T-helper 17 cell (primary cell): ENCODE measurements at places on chromosomes 7 and 10. TPM values are rescaled to one million over a fixed set of nuclear protein-coding genes. Genes with fewer than 3 reads are reported as not detected.

The CXCL12 gene
- total RNA-seq, result not detected

The TAF3 gene
- 18.4 TPM for total RNA-seq

The MTERF1 gene
- total RNA-seq, result 15.4 TPM

The MEOX2 gene
- not detected for total RNA-seq

The FEZF1 gene
- total RNA-seq, result not detected

The ICA1 gene
- total RNA-seq, result 12.8 TPM

The PAPOLB gene
- total RNA-seq, result not detected

DNA sequence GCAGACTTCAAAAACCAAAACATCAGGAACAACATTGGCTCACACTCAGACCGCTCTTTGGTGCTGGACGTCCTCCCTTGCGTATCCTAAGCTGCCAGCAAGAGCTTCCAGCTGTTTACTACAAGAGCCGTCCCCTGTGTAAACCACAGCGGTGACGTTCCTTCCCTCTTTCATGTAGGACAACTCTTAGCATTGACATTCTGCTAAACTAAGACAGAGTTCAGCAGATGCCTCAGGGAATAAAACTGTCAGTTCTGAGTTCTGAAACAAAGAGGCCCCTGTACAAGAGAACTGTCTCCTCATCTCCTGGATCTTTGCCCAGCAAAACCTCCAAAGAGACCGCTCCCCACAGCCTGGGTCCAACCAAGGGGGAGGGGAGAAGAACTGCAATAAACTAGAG, 57.8 kb upstream of the OPALIN start:
- peaks cover 3% of the 10 kb centered on the region for H3K4me1 ChIP-seq
- DNase-seq, result no peak
- H3K27me3 ChIP-seq, result peaks cover 28% of the 10 kb centered on the region
- H3K36me3 ChIP-seq, result no peaks in the 10 kb centered on the region
- H3K4me3 ChIP-seq, result no peak overlapping the region
- no peak overlapping the region for H3K27ac ChIP-seq

- peak overlapping the region; percentile 47 for H3K27ac ChIP-seq
- peaks cover 11% of the 10 kb centered on the region for H3K36me3 ChIP-seq
- peaks cover 52% of the 10 kb centered on the region for H3K4me1 ChIP-seq
- H3K4me3 ChIP-seq, result peak overlapping the region; percentile 28
These were observed 39.7 kb upstream of the EPHB6 start for GRCh38 chr7:142815134-142815533.

- DNase-seq, result no peak
- H3K36me3 ChIP-seq, result no peaks in the 10 kb centered on the region
- no peak overlapping the region for H3K4me3 ChIP-seq
- H3K27me3 ChIP-seq, result peaks cover 6% of the 10 kb centered on the region
- H3K27ac ChIP-seq, result no peak overlapping the region
These were observed 90.3 kb upstream of the ZNF438 start for GRCh38 chr10:31121757-31122577.

- H3K4me3 ChIP-seq, result no peak overlapping the region
- H3K27me3 ChIP-seq, result peaks cover 10% of the 10 kb centered on the region
- H3K36me3 ChIP-seq, result no peaks in the 10 kb centered on the region
These were observed 79.6 kb downstream of the PCGF5 start for GRCh38 chr10:91299999-91300575.

DNA sequence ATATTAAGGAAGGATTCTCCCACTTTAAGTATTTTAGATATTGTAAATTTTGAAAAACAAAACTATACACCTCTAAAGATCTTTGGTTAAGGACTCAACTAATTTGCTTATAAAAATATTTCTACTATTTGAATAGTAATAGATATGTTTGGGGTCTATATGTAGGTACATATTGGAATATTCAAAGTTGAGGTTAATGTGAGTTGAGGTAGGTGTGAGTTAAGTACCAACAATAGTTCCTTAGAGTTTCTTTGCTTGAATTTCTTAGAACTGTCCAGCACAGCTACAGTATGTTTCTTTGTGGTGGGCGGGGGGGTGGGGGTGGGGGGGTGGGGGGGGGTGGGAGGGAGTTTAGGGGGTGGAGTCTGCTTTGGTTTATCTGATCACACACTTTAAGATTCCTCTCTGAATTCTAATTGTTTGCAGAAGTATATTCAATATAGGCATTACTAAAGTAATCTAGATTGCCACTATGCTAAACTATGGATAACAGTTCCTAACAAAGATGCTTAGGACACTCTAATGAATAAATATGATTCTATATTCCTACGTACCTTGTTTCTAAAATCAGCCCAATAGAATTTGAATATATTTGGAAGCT, 2.1 kb downstream of the GRM3 start:
- no peaks in the 10 kb centered on the region for H3K4me1 ChIP-seq
- H3K27me3 ChIP-seq, result peaks cover 25% of the 10 kb centered on the region
- no peak overlapping the region for H3K4me3 ChIP-seq

GRCh38 chr7:132290021-132290420, 286.2 kb downstream of the PLXNA4 start:
- H3K27me3 ChIP-seq, result peaks cover 32% of the 10 kb centered on the region
- peaks cover 2% of the 10 kb centered on the region for H3K36me3 ChIP-seq
- no peak overlapping the region for H3K4me3 ChIP-seq
- no peak overlapping the region for H3K27ac ChIP-seq
- H3K4me1 ChIP-seq, result no peaks in the 10 kb centered on the region

DNA sequence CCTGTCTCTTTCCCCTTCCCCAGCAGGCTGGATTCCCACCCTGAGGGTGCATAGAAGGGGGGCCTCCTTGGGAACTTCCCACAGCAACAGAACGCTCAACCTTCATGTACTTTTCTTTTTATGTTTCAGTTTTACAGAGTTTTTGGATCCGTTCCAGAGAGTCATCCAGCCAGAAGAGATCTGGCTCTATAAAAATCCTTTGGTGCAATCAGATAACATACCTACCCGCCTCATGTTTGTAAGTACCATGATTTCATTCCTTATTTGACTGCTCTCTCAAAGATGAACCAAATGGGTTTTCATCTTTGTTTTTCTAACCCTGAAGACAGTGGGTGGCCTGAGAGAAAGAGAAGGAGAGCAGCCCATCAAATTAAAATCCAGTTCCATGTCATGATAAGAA, 46.7 kb downstream of the PLPP4 start:
- H3K36me3 ChIP-seq, result no peaks in the 10 kb centered on the region
- H3K4me3 ChIP-seq, result no peak overlapping the region
- no peak overlapping the region for H3K27ac ChIP-seq
- no peak for DNase-seq
- H3K4me1 ChIP-seq, result no peaks in the 10 kb centered on the region

- peaks cover 14% of the 10 kb centered on the region for H3K27me3 ChIP-seq
- DNase-seq, result no peak
- peaks cover 2% of the 10 kb centered on the region for H3K36me3 ChIP-seq
- H3K4me3 ChIP-seq, result no peak overlapping the region
These were observed 28.0 kb downstream of the YKT6 start for GRCh38 chr7:44228571-44229350.

DNA sequence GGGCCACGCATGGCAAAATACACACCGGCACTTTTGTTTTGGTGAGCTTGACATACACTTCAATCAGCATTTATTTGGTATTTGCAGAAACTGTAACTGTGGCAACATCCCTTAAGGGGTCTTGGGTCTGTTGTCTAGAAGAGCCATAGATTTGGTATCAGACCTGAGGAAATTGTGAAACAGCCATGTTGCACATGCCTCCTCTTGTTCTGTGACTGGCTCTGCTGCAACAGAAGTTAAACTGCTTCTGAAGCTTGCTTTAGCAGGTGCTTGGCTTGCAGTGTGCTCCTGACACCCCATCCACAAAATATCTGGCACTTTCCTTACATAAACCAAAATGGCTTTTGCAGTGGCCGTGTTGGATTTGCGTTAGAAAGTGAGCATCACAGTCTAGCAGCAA, 247.3 kb downstream of the GATA3 start:
- peaks cover 12% of the 10 kb centered on the region for H3K27me3 ChIP-seq
- H3K4me1 ChIP-seq, result peaks cover 15% of the 10 kb centered on the region
- no peak for DNase-seq
- H3K4me3 ChIP-seq, result no peak overlapping the region
- no peaks in the 10 kb centered on the region for H3K36me3 ChIP-seq

GRCh38 chr7:464454-465401, 54.9 kb downstream of the PDGFA start:
- no peaks in the 10 kb centered on the region for H3K4me1 ChIP-seq
- DNase-seq, result no peak
- no peak overlapping the region for H3K27ac ChIP-seq
- H3K4me3 ChIP-seq, result no peak overlapping the region
- peaks cover 5% of the 10 kb centered on the region for H3K27me3 ChIP-seq

GRCh38 chr10:282294-283139, 147.3 kb downstream of the ZMYND11 start:
- no peaks in the 10 kb centered on the region for H3K27me3 ChIP-seq
- H3K4me3 ChIP-seq, result no peak overlapping the region
- H3K4me1 ChIP-seq, result peaks cover 10% of the 10 kb centered on the region
- DNase-seq, result no peak

GRCh38 chr7:147804032-147804431, 786.5 kb upstream of the C7orf33 start:
- H3K4me1 ChIP-seq, result no peaks in the 10 kb centered on the region
- DNase-seq, result no peak
- no peak overlapping the region for H3K27ac ChIP-seq
- H3K27me3 ChIP-seq, result no peaks in the 10 kb centered on the region

DNA sequence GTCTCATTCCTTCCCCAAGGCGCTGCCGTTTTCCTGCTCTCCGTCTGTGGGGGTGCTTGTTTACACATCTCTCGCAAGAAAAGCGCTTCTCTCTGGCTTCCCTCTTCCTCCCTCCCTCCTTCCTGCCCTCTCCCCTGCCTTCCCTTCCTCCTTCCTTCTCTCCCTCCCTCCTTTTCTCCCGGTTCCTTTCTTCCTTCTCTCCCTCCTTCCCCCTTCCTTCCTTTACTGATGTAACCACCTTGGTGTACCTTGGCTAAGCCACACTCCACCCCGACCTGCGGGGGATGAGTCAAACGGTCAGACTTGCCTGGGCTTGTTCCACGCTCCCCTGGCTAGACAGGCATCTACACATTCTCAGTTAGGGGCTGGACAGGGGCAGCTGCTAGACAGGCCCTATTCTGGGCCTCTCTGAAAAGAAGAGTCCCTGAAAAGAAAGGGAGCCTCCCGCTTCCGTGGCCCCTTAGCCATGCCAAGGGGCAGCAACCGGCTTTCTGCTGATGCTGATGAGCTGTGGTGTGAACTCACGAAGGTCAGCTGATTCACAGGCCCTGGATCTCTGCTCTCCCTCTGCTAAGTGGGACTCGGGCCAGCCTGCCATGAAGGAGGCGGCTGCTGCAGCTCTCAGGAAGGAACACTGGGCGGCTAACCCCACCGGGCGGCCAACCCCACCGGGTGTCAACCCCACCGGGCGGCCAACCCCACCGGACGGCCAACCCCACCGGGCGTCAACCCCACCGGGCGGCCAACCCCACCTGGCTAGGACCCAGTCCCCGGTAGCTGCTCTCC, 216.8 kb downstream of the TCERG1L start:
- no peaks in the 10 kb centered on the region for H3K36me3 ChIP-seq
- DNase-seq, result no peak
- H3K27me3 ChIP-seq, result no peaks in the 10 kb centered on the region
- H3K27ac ChIP-seq, result no peak overlapping the region
- H3K4me3 ChIP-seq, result no peak overlapping the region

GRCh38 chr10:124105594-124105993, 12.2 kb upstream of the CHST15 start:
- no peak overlapping the region for H3K4me3 ChIP-seq
- H3K27ac ChIP-seq, result no peak overlapping the region
- peaks cover 3% of the 10 kb centered on the region for H3K4me1 ChIP-seq
- peaks cover 3% of the 10 kb centered on the region for H3K36me3 ChIP-seq

- DNase-seq, result no peak
- no peak overlapping the region for H3K4me3 ChIP-seq
- H3K36me3 ChIP-seq, result peaks cover 7% of the 10 kb centered on the region
- no peak overlapping the region for H3K27ac ChIP-seq
- H3K4me1 ChIP-seq, result peaks cover 15% of the 10 kb centered on the region
These were observed 41.2 kb downstream of the CH25H start for GRCh38 chr10:89165923-89166322.

DNA sequence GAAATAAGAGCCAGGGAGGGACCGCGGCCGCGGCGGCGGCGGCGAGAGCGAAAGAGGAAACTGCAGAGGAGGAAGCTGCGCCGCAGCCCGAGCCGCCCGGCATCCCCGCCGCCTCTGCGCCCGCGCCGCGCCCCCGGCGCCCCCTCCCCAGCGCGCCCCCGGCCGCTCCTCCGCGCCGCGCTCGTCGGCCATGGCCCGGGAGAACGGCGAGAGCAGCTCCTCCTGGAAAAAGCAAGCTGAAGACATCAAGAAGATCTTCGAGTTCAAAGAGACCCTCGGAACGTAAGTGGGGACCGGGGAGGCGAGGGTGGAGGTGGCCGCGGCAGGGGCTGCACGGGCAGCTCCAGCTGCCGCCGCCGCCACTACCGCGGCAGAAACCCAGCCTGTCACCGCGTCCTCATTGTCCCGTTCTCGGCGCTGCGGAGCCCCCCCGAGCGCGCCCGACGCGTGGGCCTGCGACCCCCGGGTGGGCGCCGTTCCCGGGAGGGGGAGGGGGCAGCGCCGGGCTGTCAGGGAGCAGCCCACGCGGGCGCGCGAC, 351 bp downstream of the CAMK1D start:
- H3K27ac ChIP-seq, result peak overlapping the region; percentile 98
- DNase-seq, result no peak
- no peaks in the 10 kb centered on the region for H3K27me3 ChIP-seq
- H3K36me3 ChIP-seq, result peaks cover 10% of the 10 kb centered on the region

DNA sequence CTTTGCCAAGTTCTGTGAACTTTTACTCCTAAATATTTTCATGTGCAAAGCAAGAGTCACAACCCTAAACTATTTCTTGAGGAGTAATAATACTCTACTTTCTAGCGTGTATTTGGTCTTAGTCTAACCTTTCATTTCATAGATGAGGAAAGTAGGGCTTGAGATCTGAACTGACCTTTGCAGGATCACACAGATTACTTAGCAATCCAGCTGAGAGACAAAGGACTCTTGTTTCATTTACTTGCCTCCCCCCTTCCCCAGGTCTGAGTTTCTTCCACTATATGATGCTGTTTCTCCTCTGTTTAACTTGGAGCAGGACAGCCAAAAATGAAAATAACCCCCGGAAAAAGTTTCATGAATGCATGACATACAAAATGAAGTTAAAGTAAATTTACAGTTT, 75.3 kb upstream of the PTN start:
- no peaks in the 10 kb centered on the region for H3K36me3 ChIP-seq
- no peaks in the 10 kb centered on the region for H3K27me3 ChIP-seq
- H3K4me3 ChIP-seq, result no peak overlapping the region
- H3K27ac ChIP-seq, result no peak overlapping the region
- no peaks in the 10 kb centered on the region for H3K4me1 ChIP-seq

- DNase-seq, result no peak
- H3K27ac ChIP-seq, result no peak overlapping the region
- H3K4me1 ChIP-seq, result no peaks in the 10 kb centered on the region
- no peak overlapping the region for H3K4me3 ChIP-seq
- H3K27me3 ChIP-seq, result no peaks in the 10 kb centered on the region
- no peaks in the 10 kb centered on the region for H3K36me3 ChIP-seq
These were observed 545.2 kb downstream of the SORCS1 start for GRCh38 chr10:106619346-106619745.

GRCh38 chr7:41375582-41375981, 327.3 kb downstream of the INHBA start:
- H3K4me3 ChIP-seq, result no peak overlapping the region
- no peak for DNase-seq
- no peaks in the 10 kb centered on the region for H3K27me3 ChIP-seq
- H3K36me3 ChIP-seq, result no peaks in the 10 kb centered on the region

- no peak overlapping the region for H3K4me3 ChIP-seq
- peak overlapping the region; percentile 24 for H3K27ac ChIP-seq
- no peak for DNase-seq
These were observed 18.2 kb downstream of the SFTPD start for GRCh38 chr10:79930751-79931150.
